ENCODE measurements at places on chromosomes 1 and 21.

DNA sequence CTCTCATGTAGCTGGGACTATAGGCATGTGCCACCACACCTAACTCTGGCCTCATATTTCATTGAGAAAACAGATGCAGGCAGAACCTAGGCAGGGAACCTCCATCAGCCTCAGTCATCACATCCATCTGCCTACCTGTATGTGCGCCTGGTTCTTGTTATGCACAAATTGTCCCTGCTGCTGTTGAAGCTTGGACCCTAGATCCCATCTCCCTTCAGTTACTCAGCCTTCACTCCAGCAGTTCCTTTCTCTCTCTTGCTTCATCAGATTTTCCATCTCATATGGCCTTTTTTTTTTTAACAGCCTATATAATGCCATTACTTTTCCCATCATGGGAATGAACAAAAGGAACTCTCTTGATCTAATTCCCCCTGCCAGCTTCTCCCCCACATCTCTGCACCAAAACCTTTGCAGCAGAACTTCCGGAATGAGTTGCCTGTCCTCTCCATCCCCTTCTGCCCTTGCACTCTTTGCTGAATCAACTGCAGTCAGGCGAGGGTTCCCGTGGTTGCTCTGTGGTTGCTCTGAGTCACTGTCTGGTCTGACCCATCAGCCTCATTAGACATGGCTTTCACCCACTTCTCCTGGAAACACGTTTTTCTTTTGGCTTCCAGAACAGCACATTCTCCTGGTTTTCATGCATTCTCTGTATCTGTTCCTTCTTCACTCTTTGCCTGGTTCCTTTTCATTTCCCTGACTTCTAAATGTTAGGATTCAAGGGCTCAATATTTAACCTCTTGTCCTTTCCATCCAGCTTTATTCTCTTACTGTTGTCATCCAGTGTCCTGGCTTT is 41.5 kb downstream of the UBE4B start:
- DNase-seq, result no peak

DNA sequence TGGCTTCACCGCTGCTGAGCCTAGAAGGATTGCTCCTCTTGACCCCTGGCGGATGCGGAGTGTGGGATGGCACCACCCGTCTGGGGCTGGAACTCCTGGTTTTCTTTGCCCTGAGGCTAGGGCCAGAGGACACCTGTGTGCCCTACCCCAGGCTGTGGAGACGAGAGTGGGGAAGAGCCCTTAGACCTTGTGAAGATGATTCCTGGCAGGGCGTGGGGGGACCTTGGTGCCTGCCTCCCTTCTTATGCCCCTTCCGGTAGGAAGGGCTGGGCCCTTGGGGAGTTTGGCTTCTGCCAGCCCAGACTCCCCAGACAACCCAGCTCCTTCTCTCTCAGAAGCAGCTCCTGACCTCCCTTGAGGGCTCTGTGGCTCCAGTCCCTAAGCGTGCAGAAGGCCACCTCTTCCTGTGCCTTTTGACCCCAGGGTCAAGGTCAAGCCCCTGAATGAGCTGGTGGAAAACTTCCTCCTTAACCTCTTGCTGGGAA is 891 bp downstream of the RPS6KA1 start:
- DNase-seq, result no peak

- no peak for DNase-seq
These were observed 47.0 kb downstream of the ACTL8 start for GRCh38 chr1:17802164-17802563.

GRCh38 chr1:29222686-29223085 is 8.0 kb downstream of the MECR start:
- no peak for DNase-seq

DNA sequence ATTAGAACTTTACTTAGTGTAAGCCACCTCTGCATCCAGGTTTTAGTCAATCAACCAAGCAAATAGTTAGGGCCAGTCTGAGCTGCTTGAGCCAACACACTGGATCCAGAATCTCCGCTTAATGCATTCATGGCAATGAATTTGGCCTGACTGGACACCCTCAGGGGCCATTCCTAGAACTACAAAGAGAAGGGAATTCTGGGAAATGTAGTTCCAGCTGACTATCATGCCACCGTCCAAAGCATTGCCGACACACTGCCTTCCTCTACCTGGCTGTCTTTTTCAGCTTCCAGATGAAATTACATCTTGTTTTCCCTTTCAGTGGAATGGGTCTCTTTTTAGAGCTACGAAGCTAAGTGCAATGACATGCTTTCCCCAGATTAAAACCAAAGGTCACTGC is 163.0 kb upstream of the IGSF21 start:
- no peak for DNase-seq

GRCh38 chr1:85692730-85693314 is 15.4 kb downstream of the ZNHIT6 start:
- DNase-seq, result peak; percentile 1

DNA sequence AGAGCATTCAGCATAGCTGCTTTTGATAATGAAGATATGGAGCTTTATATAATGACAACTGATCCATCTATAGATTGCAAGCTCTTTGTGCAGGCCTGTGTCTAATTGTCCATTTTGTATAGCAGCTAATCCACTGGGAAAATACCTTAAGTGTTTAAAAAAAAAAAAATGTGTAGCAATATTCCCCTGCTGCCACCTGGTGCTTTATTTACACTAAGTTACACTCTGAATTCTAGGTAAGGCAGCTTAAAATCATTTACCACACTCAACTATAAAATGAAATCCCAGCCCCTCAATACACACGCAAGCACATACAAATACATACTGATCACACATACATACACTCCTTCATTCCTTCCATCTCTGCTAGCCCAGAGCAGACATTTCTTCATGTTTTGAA is 49.1 kb upstream of the BCL9 start:
- peak; percentile 23 for DNase-seq

- no peak for DNase-seq
These were observed 7.0 kb downstream of the GPR3 start for GRCh38 chr1:27399251-27400025.

DNA sequence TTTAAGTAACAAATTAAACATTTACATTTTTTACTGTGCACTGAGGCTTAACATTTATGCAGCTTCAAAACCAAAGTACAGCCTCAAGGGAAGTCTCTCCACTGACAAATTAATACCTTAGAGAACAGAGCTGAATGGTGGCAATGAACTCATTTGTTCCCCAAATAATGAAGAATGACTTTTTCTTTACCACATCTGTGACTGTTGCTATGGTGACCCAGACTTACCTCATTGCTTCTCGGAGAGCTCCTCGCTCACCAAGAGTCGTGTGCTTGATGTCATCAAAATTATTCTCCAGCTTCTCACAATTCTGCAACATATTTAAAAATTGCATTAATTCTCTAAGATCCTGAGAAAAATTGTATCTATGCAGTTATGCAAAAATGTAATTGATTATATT is 92.9 kb downstream of the DPYD start:
- no peak for DNase-seq

DNA sequence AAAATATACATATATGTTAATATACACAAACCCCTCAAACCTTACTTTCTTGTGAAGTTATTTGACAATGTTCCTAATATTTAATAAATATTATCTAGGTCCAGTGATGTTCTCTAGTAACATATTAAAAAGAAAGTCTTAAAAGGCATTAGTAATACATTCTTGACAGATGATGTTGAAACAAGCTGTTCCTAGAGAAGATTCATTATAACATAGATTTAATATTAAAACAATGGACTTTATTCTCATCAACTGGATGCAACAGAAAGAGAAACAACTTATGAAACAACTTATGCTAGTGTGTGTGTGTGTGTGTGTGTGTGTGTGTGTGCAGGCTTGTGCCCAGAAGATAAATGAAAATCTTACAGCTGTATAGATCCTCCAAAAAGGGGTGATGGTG is 68.5 kb upstream of the PLXNA2 start:
- DNase-seq, result no peak

DNA sequence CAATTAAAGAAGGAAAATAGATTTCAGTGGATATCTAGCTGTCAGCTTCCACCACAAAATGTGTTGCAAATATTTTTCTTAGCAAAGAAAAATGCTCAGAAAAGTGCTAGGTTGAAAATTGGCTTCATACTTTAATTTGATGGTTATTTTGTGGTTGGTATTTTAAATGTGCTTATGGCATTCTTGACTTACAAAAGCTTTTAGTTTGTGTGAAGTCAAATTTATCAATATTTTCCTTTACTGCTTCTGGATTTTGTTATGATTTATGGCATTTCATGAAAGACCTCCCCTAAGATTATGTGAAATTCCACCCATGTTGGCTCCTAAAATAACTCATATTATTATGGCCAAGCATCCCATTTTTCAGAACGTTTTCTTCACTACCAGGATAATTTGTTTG is 51.5 kb downstream of the PSMG1 start:
- no peak for DNase-seq

- no peak for DNase-seq
These were observed 366.9 kb downstream of the S1PR1 start for GRCh38 chr1:101603726-101604125.

DNA sequence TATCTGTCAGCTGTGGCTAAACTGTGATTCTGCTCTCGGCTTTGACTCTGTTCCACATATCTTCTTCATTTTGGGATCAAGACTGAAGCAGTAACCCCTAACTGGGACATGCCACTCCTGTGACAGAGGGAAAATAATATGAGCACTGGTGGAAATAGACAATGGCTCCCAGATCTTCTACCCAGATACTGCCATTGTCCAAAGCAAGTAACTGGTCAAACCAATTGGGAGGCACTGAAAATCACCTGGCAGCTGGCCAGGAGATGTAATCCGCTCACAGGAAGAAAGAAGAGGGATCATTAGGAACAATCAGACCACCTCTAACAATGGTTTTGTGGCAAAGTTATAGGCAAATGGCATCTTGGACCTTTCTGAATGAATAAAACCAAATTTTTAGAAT is 10.7 kb downstream of the SNX7 start:
- DNase-seq, result no peak

DNA sequence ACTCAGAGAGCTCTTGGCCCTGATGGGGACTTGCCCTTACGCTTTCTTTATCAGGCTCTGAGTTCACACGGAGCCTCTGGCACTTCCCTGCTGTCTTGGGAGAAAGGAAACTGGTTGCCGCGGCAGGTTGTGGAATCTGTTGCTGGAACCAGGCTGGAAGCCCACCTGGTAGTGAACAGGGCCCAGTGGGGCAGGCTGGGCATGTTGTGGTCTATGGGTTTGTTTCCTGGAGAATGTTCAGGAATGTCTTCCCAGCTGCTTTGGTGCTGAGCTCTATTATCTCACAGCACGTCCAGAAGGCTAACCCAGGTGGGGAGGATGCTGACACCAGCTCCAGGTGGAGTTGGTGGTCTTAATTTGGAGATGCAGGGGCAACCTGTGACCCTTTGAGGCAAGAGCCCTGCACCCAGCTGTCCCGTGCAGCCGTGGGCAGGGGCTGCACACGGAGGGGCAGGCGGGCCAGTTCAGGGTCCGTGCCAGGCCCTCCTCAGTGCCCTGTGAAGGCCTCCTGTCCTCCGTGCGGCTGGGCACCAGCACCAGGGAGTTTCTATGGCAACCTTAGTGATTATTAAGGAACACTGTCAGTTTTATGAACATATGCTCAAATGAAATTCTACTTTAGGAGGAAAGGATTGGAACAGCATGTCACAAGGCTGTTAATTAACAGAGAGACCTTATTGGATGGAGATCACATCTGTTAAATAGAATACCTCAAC is 33.3 kb upstream of the TDRD10 start:
- DNase-seq, result peak; percentile 68

GRCh38 chr1:45803299-45803780 is at the start of gene MAST2:
TSS of gene MAST2 (plus strand) at chr1:45803612. CDS start at chr1:45803896, 284 bp downstream.
- DNase-seq, result peak; percentile 71

- DNase-seq, result no peak
These were observed 514.4 kb upstream of the B3GALT2 start for GRCh38 chr1:193700710-193701355.

- DNase-seq, result no peak
These were observed 22.0 kb downstream of the TTLL7 start for GRCh38 chr1:83976920-83977319.

DNA sequence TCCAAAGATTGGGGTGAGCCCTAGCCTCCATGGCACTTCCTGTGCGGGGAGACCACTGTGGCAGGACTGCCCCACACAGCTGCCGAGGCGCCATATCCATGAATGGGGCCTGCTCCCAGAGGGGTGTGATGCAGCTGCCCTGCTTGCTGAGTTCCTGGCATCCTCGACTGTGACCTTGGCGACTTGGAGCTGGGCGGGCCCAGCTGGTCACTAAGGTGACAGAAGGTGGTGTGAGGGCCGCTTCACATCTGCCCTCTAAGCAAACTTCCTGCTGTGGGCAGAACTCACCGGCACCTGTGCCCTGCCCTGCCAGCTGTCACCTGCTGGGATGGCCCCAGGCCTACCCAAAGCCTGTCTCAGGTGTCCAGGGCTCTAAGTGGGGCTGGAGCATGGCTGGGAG is 9.0 kb downstream of the TMEM61 start:
- peak; percentile 7 for DNase-seq

DNA sequence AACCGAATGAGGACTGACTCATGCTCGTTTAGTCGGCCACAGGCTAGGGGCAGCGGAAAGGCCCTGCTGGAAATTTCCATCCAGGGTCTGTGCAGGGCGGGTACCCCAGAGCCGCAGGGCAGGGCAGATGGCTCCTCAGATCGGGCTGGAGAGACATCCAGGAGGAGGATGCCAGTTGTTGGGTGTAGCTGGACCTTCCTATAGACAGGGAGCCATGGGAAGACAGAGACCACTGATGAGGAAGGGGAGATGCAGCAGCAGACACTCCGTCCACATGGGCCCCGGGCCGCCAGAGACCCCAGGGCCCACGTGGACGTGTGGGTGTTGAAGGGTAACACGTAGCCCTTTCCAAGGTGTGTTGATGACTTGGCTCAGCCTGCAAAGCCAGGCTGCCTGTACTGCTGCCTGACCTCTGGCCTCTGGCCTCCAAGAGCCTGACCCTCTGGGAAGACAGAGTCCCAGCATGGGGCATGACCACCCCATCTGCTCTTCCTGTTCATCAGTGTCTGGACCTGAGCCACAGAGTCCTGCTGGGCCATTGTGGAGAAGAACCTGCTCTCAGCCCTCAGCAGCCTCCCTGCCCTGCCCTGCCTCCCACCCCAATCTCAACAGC is 4.8 kb downstream of the GNG4 start:
- DNase-seq, result no peak

GRCh38 chr1:14768582-14769304 is 170.3 kb downstream of the KAZN start:
- no peak for DNase-seq

DNA sequence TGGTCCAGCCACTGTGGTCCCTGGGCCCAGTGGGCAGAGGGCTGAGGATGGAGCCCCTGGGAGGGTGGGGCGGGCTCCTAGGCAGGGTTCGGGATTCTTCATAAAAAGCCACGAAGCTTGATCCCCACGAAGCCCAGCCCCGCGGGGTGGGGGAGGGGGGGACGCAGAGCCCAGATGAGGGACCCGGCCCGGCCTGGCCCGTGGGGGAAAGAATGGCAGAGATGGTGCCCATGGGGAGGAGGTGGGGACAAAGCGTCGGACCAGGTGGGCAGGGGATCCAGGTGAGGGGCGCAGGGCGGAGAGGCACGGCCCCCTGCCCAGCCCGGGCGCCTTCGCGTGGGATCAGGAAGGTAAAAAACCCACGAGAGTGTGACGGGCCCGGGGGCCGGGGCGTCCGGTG is 6.0 kb upstream of the SMIM12 start:
- no peak for DNase-seq

DNA sequence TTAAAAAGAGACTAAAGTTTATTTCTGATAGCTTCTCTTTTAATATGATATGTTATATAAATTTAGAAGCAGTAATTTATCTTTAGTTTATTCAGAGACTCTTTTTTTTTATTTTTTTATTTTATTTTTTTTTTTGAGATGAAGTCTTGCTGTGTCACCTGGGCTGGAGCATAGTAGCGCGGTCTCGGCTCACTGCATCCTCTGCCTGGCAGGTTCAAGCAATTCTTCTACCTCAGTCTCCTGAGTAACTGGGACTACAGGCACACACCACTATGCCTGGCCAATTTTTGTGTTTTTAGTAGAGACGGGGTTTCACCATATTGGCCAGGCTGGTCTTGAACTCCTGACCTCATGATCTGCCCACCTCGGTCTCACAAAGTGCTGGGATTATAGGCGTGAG is 89.6 kb downstream of the DISP1 start:
- no peak for DNase-seq

Measured in NCI-H524 (cell line).